ENCODE measurements at places on chromosomes 4 and X. TPM values are rescaled to one million over a fixed set of nuclear protein-coding genes. Genes with fewer than 3 reads are reported as not detected.

Gene OPRPN
- total RNA-seq = not detected

Gene FAM9B
- total RNA-seq = 2.8 TPM

Gene MAGEA11
- total RNA-seq = not detected

Gene CSAG1
- total RNA-seq = not detected

Gene CT45A10
- total RNA-seq = not detected

Gene PAGE2B
- not detected for total RNA-seq

Gene SH3D19
- total RNA-seq = 89.7 TPM

Gene SYNPO2
- total RNA-seq = 400 TPM

Gene DGKK
- not detected for total RNA-seq

Gene ADH1C
- 0.29 TPM for total RNA-seq

Gene SPANXN4
- total RNA-seq = not detected

Gene CLDN2
- total RNA-seq = not detected

Gene SRP72
- total RNA-seq = 52.1 TPM

Gene PSMD10
- 51.5 TPM for total RNA-seq

Gene LRIT3
- 0.26 TPM for total RNA-seq

DNA sequence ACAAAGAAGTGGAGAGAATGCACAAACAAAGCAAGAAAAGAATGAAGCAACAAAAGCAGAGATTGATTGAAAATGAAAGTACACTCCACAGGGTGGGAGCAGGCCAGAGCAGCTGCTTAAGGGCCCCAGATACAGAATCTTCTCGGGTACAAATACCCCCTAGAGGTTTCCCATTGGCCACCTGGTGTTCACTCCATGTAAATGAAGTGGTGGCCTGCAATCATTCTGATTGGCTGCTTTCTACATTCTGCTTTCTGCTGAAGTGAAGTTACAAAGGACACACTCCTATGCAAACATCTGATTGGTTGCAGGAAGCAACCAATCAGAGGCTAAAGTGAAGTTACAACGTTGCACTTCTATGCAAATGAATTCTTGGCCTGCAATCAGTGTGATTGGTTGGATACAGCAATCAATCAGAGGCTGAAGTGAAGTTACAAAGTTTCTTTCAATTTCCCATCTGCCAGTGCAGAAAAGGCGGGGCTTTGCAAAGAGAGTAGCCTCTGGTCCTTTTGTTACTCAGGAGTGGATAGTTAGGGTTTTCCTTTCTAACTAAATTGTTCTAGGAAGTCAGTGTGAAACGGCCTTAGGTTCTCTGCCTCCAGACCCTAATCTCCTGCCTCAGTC, 19.0 kb upstream of the GPC4 start:
- no peaks in the 10 kb centered on the region for H3K4me1 ChIP-seq
- H3K36me3 ChIP-seq = no peaks in the 10 kb centered on the region

GRCh38 chrX:118724775-118725174, 2.6 kb upstream of the IL13RA1 start:
- no peak for DNase-seq
- H3K27me3 ChIP-seq = no peaks in the 10 kb centered on the region
- no peak overlapping the region for H3K27ac ChIP-seq
- H3K36me3 ChIP-seq = no peaks in the 10 kb centered on the region
- H3K4me3 ChIP-seq = no peak overlapping the region
- H3K4me1 ChIP-seq = no peaks in the 10 kb centered on the region

GRCh38 chr4:186514271-186514950, 41.0 kb downstream of the MTNR1A start:
- no peak overlapping the region for H3K4me3 ChIP-seq
- no peaks in the 10 kb centered on the region for H3K36me3 ChIP-seq
- no peak for DNase-seq
- H3K27ac ChIP-seq = no peak overlapping the region
- no peaks in the 10 kb centered on the region for H3K4me1 ChIP-seq

DNA sequence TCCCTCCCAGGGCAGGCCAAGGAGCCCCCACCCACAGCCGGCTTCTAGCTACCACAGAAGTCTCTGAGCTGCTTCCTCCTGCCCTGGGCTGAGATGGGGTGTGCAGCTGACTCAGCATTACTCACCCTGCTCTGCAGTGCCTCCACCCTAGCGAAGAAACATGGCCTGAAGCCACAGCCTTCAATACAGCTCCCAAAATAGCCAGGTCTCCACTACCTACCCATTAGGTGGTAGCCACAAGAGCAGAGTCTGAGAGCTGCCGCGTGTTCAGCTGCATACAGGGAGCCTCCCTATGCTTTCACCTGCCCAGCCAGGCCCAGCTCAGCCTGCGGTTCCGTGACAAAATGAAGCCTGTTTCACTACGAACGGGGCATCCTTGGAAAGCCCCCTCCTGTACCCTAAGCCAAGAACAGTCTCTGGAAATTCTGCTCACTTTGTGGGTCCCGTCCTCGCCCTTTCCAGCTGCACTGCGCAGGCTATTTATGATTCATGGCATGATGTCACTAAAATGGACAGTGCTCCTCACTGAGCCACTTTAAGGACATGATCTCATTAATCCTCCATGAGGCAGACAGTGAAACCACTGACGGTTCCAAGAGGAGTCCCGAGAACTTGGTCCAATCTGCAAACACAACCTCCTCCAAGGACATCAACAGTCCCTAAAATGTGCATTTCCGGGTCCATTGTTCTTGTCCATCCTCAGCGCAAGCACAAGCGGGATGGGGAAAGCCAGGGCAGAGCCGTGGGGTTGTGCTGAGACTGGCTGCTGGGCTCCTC, 20.2 kb downstream of the WDR1 start:
- H3K4me1 ChIP-seq = peaks cover 43% of the 10 kb centered on the region
- DNase-seq = peak; percentile 60
- peak overlapping the region; percentile 80 for H3K27ac ChIP-seq
- no peaks in the 10 kb centered on the region for H3K36me3 ChIP-seq
- H3K27me3 ChIP-seq = no peaks in the 10 kb centered on the region
- no peak overlapping the region for H3K4me3 ChIP-seq

DNA sequence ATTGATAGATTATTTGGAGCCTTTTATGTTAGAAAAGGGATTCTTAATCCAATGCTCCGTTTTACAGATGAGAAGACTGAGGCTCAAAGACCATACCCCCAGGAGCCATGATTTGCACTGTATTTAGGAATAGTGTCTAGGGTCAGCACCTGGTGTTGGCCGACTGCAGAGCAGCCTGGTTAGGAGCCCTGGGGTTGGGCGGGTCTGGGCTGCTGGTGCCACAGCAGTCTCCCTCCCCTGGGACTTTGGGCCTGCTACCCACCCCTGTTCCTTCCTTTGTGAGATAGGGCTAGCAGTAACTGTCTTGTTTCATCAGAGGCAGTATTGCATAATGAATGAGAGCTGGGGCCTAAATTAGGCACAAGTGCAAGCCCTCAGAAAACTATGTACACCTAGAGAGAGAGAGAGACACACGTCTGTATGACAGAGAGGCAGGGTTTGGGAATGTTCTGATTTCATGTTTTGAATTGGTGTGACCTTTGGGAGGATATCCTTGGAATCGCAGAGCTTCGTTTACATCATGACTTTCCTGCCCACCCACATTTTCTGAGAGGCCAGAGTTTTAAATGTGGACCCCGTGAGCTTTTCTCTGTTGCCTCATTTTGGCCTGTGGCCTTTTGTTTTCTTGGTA, 111.7 kb downstream of the PTTG2 start:
- H3K27me3 ChIP-seq = no peaks in the 10 kb centered on the region
- H3K27ac ChIP-seq = peak overlapping the region; percentile 31
- H3K36me3 ChIP-seq = no peaks in the 10 kb centered on the region
- H3K4me1 ChIP-seq = no peaks in the 10 kb centered on the region
- no peak for DNase-seq
- H3K4me3 ChIP-seq = no peak overlapping the region

GRCh38 chrX:108130889-108131288, 39.3 kb downstream of the ATG4A start:
- H3K27ac ChIP-seq = no peak overlapping the region
- no peaks in the 10 kb centered on the region for H3K36me3 ChIP-seq
- no peaks in the 10 kb centered on the region for H3K27me3 ChIP-seq
- no peak for DNase-seq
- H3K4me1 ChIP-seq = no peaks in the 10 kb centered on the region

GRCh38 chr4:168484626-168485025, 4.3 kb upstream of the DDX60L start:
- no peaks in the 10 kb centered on the region for H3K4me1 ChIP-seq
- no peaks in the 10 kb centered on the region for H3K27me3 ChIP-seq
- H3K27ac ChIP-seq = no peak overlapping the region
- no peak for DNase-seq

DNA sequence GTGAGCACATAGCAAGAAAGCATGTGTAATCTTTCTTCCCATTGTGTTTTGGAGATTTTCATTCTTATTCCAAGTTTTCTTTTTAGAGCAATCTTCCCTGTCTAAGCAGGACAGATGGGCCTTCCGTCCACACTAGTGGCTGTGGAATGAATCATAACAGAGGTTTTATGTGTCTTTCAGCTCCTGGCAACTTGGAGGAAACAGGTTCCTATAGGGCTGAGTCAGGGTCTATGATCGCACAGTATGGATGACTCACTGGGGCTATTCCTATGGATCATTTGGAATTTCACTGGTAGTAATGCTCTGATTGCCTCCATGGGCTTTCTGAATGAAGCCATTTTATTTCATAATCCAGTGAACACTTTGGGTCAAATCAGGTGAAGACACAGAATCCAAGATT, 51.8 kb upstream of the CBLL2 start:
- H3K27ac ChIP-seq = no peak overlapping the region
- no peak for DNase-seq
- H3K4me3 ChIP-seq = no peak overlapping the region
- no peaks in the 10 kb centered on the region for H3K36me3 ChIP-seq
- no peaks in the 10 kb centered on the region for H3K4me1 ChIP-seq

DNA sequence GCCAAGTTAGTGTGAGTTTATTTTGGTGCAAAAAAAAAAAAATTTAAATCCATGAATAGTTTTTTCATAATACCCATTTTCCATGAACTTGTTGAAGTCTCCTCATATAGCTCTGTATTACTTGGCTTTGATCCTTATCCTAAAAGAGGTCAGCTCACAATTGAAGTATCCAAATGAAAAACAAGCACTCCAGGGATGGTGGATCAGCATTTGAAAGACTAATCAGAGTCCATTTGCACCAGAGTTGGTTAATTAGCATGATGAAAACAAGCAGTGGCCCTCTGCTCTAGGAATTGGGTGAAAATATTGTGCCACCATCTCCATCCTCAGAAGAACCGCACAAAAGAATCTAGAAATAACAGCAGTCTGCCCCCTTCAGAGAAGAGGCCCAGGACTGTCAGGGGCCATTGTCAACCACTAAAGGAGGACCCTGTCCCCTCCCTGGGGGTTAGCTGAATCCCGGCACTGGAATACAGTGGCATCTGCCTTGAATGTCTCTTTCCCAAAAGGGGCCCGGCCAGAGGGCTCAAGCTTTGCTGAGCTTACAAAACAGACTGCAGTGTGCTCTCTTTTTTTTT, 24.7 kb downstream of the SH3KBP1 start:
- no peaks in the 10 kb centered on the region for H3K4me1 ChIP-seq
- no peaks in the 10 kb centered on the region for H3K27me3 ChIP-seq
- H3K27ac ChIP-seq = peak overlapping the region; percentile 11
- no peak for DNase-seq

- DNase-seq = no peak
- H3K4me3 ChIP-seq = no peak overlapping the region
- no peak overlapping the region for H3K27ac ChIP-seq
- no peaks in the 10 kb centered on the region for H3K4me1 ChIP-seq
- no peaks in the 10 kb centered on the region for H3K27me3 ChIP-seq
These were observed 113.3 kb downstream of the EFNB1 start for GRCh38 chrX:68942104-68942503.

- no peaks in the 10 kb centered on the region for H3K27me3 ChIP-seq
- H3K4me3 ChIP-seq = no peak overlapping the region
- no peak overlapping the region for H3K27ac ChIP-seq
- H3K36me3 ChIP-seq = no peaks in the 10 kb centered on the region
- no peaks in the 10 kb centered on the region for H3K4me1 ChIP-seq
These were observed 197.8 kb downstream of the RASL11B start for GRCh38 chr4:53059871-53060270.

DNA sequence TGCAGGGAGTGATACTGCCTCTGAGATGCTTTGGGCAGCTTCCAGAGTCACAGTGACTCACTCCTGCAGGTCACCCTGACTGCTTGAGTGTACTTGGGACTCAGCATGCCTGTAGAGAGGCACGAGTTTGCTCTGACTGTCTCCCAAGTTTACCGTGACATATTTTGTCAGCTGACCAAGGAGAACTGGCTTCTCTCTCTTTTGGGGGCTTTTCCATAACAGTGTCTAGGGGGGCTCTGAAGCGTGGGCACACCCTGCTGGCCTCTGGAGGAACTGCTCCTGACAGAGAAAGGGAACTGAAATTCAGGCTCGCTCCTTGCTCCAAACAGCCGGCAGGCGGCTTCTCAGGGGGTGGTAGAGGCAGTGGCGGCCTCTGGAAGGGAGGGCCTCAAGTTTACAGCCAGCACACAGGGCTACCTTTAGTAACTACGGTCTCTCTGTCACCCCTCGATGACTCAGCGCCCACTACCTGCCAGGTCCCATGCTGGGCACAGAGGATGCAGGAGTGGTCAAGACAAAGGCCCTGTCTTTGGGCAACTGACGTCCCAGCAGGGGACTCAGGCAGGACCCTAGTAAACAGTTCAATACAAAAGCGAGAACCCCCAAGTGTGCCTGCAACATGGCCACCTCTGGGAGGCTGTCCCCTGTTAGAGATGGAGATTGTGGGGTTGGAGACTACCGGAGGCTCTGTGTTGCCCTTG, 17.8 kb downstream of the ZNF185 start:
- H3K36me3 ChIP-seq = no peaks in the 10 kb centered on the region
- H3K4me1 ChIP-seq = no peaks in the 10 kb centered on the region
- peak; percentile 42 for DNase-seq

DNA sequence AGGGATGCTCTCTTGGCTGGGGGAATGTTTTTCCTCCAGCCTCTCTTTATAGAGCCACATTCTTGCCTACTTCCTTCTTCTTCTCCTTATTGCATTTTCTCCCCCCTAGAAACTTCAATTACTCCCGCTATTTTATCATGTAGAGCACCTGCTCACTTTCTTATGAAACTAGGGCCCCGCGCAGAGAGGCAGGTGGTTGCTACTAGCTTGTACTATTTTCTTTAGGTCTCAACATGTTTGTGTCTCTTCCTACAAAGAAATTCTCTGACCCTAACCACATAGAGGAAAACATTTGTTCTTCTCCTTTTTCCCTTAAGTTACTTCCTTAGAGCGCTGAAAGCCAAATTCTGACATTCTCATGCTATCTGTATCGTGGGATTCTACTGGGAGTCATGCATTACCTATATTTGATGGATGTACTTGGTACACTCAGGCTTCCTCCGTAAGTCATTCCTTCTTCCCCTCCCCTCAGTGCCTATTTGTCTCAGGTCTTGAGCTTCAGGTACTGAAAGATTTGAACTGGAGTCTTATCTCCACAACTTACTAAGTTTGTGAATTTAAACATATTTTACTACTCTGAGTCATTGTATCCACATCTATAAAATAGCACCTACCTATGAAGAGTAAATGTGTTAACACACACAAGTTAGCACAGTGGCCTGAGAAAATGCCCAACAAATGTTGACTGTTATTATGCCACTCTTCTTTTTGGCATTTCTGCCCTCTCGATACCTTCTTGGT, 159.1 kb upstream of the LEF1 start:
- no peaks in the 10 kb centered on the region for H3K27me3 ChIP-seq
- no peak overlapping the region for H3K27ac ChIP-seq
- H3K36me3 ChIP-seq = no peaks in the 10 kb centered on the region
- no peak for DNase-seq
- no peak overlapping the region for H3K4me3 ChIP-seq

Measured in uterus (tissue), 4 donors.